T follicular helper cell (primary cell): ENCODE measurements at places on chromosomes 12 and 14.

- DNase-seq: peak; percentile 56
These were observed 11.1 kb upstream of the NINJ2 start for GRCh38 chr12:674272-674781.

DNA sequence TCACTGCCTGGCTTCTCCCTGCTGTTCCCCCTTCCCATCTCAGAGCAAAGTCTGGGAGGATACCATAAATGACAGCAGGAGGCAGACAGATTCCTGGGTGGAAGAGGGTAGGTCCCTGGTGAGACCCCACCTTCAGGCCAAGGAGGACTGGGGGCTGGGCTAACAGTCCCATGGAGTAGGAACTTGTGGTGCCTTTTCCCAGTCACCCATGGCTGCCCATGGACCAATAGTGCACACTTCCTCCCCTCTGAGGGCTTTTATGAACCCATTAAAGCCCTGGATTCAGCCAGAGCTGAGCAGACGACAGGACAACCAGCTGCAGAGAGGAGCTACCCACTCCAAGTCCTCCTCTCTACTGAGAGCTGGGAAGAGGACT is 36.6 kb upstream of the OR5AU1 start:
- no peak for DNase-seq

DNA sequence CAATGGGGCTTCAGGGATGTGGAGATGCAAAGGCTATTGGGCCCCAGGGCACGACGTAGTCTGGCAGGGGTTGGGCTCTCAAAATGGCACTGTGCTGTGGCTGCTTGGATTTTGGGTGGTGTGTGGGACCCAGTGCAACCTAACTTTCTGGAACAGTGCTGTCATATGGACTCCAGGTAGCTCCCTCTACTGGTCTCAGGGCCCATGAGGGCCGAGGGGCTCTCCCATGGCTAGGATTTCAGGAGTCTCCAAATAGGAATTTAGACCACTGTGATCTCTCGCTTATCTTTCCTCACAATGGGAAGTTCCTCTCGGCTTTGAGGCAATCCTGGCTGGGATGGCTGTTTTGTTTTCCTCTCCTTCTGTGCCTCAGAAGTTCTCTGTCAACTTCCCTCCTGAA is 68.2 kb upstream of the MUCL1 start:
- no peak for DNase-seq

- DNase-seq: no peak
These were observed 219.3 kb upstream of the EEA1 start for GRCh38 chr12:93148412-93148811.

DNA sequence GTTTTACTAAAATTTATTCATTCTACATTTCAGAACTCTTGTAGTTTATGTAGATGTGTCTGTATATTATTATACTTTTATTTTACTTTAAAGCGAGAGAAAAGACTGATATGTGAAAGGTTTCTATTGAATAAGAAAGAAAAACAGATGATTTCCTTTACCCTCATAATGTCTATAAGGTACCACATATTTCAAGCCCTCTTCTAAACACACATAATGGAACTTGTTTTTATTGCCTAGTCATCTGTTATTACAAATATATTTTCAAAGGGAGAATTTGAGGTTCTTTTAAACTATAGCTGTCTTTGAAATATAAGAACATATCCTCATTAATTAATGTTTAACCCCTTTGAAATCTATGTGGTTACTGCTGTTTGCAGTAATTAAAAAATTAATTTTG is 34.5 kb downstream of the NAV3 start:
- DNase-seq: no peak

DNA sequence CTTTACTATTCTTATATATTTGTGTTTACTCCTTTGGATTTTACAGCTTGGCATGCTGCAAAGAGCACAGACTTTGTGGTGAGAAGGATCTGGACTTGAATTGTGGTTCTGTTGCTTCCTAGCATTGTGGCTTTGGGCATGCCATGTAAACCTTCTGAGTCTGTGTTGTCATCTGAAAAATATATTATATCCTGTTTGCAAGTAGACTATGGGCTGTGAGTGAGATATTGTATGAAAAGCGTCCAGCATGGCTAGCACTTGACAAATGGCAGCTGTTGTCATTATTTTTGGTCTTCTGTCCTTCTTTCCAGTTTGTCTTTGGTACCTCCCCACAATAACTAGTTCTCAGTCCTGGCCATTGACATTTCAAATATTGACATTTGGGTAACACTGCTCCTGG is 61.8 kb upstream of the DACT1 start:
- DNase-seq: no peak

GRCh38 chr14:26791117-26791806 is 193.4 kb upstream of the NOVA1 start:
- DNase-seq: no peak

- DNase-seq: no peak
These were observed 166.3 kb downstream of the AKAP6 start for GRCh38 chr14:32495435-32495734.

GRCh38 chr12:24839268-24839791 is 109.6 kb downstream of the BCAT1 start:
- DNase-seq: no peak

DNA sequence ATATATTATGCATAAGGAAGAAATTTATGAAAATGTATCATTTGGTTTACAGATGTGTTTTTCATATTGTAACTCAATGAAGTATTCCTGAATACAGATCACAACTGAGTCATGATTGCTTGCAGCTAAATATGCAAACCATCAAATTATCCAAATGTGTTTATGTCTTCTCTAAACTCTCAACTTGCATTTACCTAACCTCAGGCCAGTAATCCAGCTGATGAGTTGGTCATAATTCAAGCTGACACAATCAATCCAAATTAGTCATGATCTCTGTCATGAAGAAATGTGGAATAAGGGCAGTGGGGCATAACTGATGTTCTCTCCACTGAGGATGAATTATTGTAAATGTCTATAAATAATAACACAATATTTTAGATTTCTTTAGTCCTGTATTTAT is 104.8 kb upstream of the CNTN1 start:
- no peak for DNase-seq

- DNase-seq: no peak
These were observed 10.1 kb downstream of the SPATS2 start for GRCh38 chr12:49377386-49377785.

GRCh38 chr14:75059642-75060041 is 4.2 kb downstream of the ACYP1 start:
- DNase-seq: no peak

GRCh38 chr12:120211243-120211903 is 10.5 kb upstream of the RPLP0 start:
- DNase-seq: no peak

DNA sequence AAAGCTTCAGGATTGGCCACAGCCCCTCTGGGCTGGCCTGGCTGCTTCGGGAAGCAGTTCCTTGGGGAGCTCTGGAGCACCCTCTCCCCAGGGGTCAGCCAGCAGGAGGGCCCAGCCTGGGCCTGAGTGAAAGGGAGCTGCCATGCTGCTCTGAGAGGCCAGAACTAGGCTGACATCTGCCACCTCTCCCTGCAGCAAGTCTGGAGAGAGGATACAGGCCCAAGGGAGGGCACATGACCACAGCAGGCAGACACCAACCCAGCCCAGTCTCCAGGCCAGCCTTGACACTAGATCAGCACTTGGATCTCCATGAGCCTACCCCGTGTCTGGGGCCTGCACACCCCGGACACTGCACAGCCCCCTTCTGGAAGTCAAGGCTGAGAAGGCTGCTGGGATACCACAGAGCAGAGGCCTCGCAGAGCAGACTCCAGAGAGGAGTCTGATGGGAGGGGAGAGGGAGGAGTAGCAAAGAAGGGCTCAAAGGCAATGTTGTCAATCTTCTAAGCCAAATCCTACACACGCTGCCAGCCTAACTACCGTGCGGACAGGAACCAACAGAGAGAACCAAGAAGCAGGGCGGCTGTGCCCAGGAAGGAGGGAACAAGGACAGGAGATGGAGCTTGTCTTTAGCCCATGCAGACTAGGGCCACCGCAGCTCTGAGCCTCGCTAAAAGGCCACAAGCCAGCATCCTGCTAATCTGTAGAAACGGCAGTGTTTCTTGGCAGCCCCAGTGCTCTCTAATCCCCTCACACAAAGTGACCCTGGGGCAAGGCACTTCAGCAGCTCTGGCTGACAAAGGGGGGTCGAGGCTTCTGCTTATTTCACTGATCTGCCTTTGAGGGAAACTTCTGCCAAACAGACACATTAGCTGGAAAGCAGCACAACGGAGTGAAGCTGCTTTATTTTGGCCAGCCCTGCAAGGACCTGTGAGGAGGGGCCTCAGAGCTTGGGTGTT is 12.9 kb downstream of the COL2A1 start:
- no peak for DNase-seq

GRCh38 chr14:47044841-47045240 is 393.3 kb upstream of the RPL10L start:
- DNase-seq: no peak
